ENCODE measurements at places on chromosomes 6 and 20.

DNA sequence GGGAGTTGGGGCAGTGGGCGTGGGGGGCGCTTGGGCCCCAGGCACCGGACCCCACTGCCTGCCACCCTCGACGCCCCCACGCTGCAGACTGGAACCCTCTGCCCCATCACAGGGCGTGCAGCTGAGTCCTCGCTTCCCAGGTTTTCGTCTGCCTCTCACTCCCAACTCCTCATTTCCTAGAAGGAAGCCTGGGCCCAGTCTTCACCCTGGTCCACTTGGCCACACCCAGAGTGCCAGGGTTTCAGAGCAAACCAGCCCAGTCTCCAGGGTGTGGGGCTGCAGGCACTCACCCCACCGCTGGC, 30.3 kb downstream of the FRMD1 start:
- no peak for DNase-seq

GRCh38 chr6:69105288-69105687, 470.2 kb downstream of the ADGRB3 start:
- no peak for DNase-seq

DNA sequence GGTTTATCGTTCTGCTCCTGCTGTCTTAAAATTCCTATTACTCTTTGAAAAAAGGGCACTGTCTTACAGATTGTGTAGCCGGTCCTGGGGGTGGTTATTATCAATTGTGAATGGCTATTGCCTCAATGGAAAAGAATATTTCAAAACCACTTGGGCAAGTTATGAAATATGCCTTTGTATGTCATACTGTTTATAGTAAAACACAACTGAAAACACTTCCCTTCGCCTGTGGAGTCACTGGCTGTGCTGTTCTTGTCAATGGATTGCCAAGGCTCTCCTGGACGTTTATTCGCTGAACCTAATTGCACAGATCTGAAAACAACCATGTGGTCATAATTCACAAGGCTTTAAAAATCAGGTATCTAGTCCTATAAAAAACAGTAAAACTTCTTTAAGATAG, 47.8 kb upstream of the TAGAP start:
- DNase-seq = no peak

DNA sequence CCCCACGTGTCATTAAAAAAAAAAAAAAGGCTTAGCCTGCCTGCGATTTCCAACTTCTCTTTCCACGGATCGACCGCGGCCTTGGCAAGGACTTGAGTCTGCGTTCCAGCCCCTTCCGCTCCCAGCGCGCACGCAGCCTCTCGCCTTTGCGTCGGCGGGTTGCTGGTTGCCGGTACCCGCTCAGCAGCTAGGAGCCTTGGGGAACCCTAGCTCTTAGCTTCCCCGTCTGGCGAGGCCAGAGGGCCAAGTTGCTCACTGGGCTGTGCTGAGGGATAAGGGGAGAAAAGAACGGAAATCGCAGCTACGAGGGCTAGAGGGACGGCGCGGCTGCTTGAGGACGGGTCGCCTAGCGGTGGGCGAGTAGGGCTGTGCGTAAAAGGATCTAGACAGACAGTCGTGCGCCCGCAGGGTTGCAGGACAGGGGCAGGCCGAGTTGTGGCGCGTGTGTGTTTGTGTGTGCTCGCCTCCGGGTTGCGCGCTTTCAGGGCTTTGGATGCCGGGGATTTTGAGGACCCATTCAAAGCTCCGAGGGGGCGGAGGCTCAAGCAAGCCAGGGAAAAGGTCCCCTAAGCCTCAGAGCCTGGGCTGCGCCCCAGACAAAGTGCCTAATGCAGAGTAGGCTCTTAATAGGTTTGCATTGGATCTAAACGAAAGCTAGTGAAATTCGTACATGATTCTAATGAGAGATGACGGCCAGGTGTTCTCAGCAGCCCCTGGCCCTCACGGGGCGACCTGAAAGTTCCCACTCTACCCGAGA, 40.5 kb upstream of the OSTM1 start:
- DNase-seq = no peak

GRCh38 chr6:20013066-20013861, 176.1 kb downstream of the ID4 start:
- DNase-seq = no peak

DNA sequence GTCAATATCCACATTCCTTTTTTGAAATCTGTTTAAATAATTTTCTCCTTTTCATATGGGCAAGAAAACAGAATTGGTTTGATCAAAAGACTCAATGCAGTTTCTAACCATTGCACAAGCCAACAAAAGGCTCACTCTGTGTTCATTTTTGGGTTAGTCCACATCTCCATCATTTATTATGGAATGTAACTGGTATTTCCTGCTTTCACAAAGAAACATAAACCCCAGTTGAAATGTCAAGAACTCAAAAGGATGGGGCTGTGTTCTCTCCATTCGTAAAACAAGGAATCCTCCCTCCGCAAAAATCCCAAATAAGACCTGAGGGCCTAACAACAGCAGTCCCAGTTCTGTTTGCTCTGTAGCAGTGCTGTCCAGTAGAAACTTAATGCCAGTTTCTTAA, 420.9 kb downstream of the GJA1 start:
- no peak for DNase-seq

GRCh38 chr6:42726026-42726425, 3.6 kb upstream of the PRPH2 start:
- no peak for DNase-seq
